ENCODE measurements at places on chromosomes 1 and 21.

DNA sequence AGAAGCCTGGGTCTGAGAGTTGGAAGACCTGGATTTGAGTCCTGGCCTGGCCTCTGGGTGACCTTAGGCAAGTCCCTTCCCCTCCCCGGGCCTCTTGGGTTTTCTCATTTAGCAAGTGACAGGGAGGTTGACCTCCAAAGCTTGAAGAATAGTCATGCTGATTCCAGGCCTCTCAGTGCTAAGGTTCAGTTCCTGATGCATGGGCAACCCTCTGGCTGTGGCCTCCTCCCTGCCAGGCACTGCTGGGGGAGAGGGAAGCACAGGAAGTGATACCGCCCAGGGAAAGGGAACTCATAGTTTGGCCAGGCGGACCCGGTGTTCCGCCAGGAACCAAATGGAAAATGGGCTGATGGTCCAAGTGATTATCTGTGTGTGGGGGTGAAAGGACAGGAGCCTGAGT lies 23.6 kb upstream of the WASF2 start:
- DNase-seq = no peak

GRCh38 chr1:74057719-74058118 lies 140.3 kb downstream of the LRRIQ3 start:
- no peak for DNase-seq

DNA sequence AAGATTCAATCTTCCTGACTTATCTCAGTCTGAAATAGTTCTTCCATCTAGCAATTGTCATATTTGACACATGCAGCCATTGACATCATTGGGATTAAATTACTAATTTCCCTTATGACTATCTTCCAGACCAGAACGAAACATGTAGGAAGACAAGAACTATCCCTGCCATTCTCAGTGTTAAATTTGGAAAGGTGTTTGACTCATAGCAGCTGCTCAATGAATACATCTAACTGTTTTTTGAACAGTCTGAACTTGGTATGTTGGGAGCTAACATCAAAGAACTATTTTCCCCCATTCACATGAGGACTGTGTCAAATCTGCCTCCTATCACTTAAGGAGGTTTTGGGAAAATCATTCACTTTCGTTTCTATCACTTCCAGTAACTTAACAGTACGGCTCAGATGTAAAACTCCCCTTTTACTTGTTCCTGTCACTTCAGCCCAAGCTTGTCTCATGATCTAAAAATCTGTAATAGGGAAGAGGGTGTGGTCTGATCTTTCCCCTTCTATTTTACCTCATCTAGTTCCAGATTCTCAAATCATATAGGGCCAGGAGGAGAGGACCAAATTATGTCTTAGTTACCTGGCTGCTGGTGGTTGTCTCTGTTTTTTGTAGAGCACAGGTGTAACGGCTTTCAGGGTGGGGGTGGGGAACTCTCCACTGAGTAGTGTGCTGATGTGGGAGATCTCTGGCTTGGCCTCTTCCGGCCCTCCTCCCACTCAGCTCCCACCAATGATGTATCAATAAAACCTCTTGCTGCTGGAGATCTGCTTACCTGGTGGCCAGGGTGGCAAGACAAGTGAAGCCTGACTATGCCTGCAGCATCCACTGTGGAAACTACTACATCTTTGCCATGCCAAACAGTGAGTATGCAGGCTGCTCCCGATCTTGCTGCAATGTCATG lies 26.2 kb upstream of the SLAMF1 start:
- no peak for DNase-seq

GRCh38 chr1:177928194-177928593 lies 41.7 kb downstream of the SEC16B start:
- peak; percentile 33 for DNase-seq

GRCh38 chr1:24805534-24806301 lies 60.5 kb downstream of the CLIC4 start:
- peak; percentile 45 for DNase-seq

- DNase-seq = no peak
Observed at GRCh38 chr21:40652436-40652835, 194.5 kb downstream of the DSCAM start.

GRCh38 chr1:223825767-223826748 lies 19.7 kb downstream of the TP53BP2 start:
- no peak for DNase-seq

- no peak for DNase-seq
Observed at GRCh38 chr1:8780405-8780804, 37.0 kb downstream of the RERE start.

DNA sequence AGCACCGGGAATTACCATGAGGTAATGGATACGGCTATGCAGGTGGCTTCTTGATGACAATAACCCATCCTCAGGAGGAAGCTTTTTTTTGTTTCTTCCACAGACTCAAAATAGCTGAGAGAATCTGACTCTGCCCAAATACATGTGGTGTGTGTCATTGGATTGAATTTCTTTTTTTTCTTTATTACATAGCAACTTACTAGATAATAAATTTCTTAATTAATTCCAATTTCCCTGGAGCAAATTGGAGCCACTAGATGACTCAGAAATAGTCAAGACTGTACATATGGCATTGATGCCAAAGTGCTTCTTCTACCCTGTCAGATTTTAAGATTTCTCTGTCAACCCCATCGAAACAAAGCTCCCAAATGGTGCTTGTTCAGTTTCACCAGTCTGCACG lies 42.7 kb downstream of the L1TD1 start:
- no peak for DNase-seq

DNA sequence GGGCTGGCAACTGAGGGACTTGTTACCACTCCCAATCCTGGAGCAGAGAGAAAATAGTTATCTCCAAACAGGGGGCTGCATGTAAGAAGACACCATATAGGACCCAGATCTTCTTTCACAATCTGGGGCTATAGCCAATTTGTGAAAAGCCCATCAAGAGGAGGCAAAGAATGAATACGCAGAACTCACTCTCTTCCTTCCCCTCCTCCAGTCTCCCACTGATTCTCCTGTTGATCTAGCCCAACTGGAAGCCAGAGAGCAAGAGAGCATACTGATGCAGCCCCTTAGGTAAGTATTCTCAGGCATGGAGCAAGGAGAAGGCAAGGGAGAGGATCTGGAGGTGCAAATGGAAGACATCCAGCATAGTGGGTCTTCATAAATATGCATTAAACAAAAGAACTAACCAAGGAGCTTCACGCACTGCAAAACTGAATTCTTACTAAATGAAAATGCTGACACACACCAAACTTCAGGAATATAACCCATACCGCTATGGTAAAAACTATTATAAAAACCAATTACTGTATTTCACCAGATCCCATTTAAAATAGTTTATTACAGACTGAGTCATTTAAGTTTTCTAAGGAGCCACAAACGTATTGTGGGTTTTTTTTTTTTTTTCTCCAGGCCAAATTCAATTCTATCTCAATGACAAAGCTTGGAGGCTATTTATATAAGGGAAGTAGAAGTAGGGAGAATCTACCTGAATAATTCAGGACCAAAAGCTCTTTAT lies 15.5 kb upstream of the HMGB4 start:
- DNase-seq = no peak

GRCh38 chr1:77532641-77533040 lies 149.8 kb downstream of the ZZZ3 start:
- DNase-seq = no peak

- DNase-seq = no peak
Observed at GRCh38 chr1:42779725-42780124, 5.1 kb upstream of the TMEM269 start.

DNA sequence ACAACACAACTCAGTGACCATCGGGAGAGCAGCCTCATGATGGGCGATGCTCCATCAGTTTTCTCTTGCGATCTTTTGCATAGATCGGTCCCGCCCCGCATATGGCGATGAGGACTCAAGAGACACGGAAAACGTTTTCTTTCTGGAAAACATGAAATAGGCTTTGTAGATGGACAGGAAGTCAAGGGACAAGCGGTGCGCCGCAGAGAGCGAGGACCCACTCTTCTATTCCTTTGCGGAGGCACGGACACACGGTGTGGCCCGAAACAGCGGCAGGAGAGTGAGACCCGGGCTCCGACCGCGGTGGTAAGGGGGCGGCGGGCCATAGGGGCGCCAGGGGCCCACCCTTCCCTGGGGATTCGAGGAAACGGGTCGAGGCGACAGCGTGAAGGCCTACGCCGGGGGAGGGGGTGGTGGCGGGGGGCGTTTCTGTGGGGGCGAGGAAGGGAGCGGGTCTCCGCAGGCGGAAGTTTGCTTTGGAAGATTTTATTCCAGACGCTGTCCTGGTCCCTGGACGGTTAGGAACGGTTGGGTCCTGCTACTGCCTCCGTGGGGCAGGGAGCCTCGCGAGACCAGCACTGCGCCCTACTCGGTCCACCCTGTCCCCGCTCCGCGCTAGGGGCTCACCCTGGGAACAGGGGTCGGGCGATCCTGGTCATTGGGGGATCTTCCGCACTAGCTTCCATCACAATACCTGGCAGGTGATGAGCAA lies 796 bp upstream of the TDRKH start:
- no peak for DNase-seq

DNA sequence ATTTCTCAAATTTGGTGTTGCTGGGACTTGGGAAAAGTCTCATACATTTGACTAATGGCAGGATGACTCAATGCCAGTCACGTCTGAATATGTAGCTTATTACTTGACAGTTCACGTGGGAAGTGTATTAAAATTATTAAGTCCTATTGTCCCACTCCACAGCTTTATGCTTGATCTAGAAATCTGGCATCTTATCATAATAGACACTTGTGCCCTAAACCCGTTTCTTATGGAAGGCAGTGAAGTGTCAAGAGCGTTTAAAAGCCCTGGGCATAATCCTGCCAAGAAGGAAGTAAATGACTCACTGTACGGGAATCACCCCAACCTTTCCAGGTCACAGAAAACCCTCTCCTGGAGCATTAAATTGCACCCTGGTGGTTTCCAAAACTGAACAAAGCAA lies 207.4 kb downstream of the APP start:
- peak; percentile 79 for DNase-seq

DNA sequence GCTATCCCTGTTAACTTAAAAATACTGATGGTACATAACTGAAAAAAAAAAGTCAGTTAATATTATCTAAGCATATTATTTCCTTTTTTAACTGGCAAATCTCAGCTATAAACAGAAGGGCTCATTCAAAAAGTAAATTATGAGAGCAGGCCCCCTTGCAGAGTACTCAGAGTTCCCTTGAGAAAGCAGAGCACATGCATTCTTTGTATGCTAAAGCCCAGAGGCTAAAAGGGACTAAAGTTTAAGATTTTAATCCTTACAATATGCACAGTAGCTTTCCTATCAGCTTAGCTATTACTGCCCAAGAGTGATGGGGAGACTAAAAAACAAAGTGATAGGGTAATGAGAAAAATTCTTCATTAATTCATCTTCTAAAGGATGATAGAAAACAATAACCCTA lies 18.5 kb downstream of the SLC16A1 start:
- no peak for DNase-seq

DNA sequence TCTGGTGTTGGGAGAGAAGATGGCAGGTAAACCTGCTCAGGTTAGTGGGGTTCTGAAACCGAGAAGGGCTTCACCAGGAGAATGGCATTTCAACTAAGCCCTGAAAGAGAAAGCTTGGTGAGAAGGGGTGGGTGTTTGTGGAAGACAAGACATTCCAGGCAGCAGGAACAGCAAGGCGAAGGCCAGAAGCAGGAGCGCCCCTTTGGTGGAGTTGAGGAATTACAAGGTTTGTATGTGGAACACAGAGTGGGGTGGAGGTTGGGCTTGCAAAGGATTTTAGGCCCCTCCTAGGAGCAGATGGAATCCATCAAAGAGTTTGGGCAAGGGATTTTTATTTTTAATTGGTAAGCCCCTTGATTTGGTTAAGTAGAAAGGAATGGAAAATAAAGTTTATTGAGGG lies 24.8 kb upstream of the ELOA start:
- peak; percentile 48 for DNase-seq

GRCh38 chr1:176017722-176018121 lies 189.4 kb downstream of the COP1 start:
- no peak for DNase-seq

GRCh38 chr1:213969958-213970555 lies 17.7 kb upstream of the PROX1 start:
- DNase-seq = no peak

DNA sequence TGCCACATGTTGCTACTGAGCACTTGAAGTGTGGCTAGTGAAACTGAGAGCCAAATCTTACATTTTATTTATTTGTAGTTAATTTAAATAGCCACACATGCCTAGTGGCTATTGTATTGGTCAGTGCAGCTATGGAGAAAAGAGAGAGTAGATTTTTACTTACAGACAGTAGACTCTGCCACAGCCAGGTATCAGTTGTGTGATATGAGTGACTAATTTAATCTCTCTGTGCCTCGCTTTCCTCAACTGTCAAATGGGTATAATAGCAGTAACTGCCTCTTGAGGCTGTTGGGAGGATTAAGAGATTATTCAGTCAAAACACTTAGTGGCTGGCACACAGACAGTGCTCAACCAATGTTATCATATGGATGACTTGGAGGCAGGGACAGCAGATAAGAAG lies 49.0 kb downstream of the UBE2T start:
- no peak for DNase-seq

DNA sequence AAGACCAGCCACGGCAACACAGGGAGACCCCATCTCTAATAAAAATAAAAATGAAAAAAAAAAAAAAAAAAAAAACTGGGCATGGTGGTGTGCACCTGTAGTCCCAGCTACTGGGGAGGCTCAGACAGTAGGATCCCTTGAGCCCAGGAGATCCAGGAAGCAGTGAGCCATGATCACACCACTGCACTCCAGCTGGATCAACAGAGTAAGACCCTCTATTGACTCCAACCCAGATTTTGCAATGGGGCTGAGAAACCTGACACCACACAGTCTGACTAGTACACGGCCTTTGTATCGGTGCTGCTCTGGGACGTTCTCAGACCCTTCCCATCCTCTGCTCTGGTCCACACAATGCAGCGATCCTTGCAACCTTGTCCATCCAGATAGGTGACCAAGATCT lies 31.8 kb downstream of the SPATA21 start:
- no peak for DNase-seq

GRCh38 chr1:211748810-211749209 lies 73.4 kb upstream of the NEK2 start:
- no peak for DNase-seq

- DNase-seq = no peak
Observed at GRCh38 chr1:28830814-28831213, 18.8 kb downstream of the OPRD1 start.

GRCh38 chr21:37552496-37553029 lies 186.0 kb downstream of the DYRK1A start:
- DNase-seq = no peak

DNA sequence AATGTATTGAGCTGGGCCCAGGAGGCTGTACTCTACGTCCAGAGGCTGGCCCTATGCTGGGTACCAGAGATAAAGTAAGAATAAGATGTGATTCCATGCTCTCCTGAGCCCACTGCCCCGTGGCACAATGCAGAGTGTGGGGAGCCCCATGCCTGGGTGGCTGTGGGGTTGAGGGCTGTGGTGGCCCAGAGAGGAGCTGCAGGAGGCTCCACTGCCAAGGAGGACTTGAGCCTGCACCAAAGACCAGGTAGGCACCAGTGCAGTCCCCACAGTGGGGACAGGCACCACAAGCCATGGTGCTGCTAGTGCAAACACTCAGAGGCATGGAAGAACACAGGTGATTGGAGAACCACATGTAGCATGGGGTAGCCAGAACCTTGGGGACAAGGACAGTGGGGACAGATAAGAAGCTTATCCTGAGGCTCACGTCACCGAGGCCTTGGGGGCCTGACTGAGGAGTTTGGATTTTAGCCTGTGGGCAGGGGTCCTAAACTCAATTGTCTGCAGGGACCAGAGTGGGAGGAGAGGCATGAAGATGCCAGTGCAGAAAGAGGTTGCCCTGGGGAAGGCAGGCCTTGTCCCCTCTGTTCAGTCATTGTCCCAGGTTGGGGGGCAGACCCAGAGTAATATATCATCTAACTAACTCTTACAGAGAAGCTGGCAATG lies 21.9 kb upstream of the EPS8L3 start:
- DNase-seq = no peak

All from NCI-H226 (cell line).